A375 (cell line): ENCODE measurements at places on chromosomes 4 and X. TPM values are rescaled to one million over a fixed set of nuclear protein-coding genes. Genes with fewer than 3 reads are reported as not detected.

The TXK gene
- total RNA-seq = 1.5 and 3.8 TPM in 2 replicates

The ASB9 gene
- 20.6 and 25.1 TPM in 2 replicates for total RNA-seq

The GUCY1B1 gene
- total RNA-seq = not detected in 2 replicates

The RAB40A gene
- total RNA-seq = not detected in 2 replicates

The LRP2BP gene
- 0.15 and 0.24 TPM in 2 replicates for total RNA-seq

The IL2RG gene
- 0.11 TPM in 1 of 2 replicates, not detected in the other for total RNA-seq

The PLAC8 gene
- 6.5 and 7.5 TPM in 2 replicates for total RNA-seq
